ENCODE measurements at places on chromosomes 5 and 9.
A peak's percentile ranks its signal among the peaks of the same experiment; 100 is the strongest.

GRCh38 chr5:123223921-123224320, 134.9 kb downstream of the PRDM6 start:
- DNase-seq = no peak

DNA sequence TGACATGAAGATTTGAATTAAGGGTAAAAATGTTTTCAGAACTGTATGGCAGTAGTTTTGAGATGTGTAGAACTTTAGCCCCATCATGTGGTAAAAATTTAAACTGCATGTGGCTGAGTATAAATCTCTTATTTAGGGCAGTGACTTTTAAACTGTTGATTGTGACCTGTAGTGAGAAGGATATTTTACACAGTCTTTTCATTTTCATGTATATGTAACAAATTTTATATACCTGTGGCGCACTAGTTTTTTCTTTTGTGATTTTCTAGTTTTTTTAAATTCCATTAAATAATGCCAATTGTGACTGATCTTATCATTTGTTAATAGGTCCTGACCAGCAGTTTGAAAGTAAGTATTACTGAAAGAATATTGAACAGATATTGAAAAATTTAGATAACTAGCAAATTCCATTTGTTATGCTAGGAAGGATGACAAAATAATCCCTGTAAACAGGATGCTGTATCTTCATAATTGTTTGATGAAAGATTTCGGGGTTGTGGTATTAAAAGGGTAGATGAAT, 47.2 kb downstream of the GPBP1 start:
- peak; percentile 44 for DNase-seq

DNA sequence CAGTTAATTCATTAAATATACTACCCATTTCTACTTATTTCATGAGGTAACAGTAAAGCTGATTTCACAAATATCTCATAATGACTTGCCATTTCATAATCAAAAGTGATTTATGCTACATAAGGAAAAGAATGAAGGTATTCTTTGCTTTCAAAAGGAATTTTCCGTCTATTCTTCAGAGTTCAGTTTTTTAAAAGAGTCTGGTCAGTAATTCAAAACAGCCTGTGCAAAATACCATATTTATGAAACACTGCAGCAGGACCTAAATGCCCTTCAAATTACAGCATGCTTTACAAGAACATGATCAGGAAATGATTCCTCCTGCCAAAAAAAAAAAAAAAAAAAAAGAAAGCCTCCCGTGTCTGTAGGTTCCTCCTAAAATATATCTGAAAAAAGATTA, 154.7 kb downstream of the KIAA0825 start:
- DNase-seq = no peak

GRCh38 chr5:69305512-69305911, 27.1 kb downstream of the CCDC125 start:
- no peak for DNase-seq

GRCh38 chr9:137392232-137393007, 30.5 kb downstream of the EXD3 start:
- DNase-seq = no peak

GRCh38 chr9:37976714-37977477, 73.0 kb upstream of the SLC25A51 start:
- DNase-seq = no peak

DNA sequence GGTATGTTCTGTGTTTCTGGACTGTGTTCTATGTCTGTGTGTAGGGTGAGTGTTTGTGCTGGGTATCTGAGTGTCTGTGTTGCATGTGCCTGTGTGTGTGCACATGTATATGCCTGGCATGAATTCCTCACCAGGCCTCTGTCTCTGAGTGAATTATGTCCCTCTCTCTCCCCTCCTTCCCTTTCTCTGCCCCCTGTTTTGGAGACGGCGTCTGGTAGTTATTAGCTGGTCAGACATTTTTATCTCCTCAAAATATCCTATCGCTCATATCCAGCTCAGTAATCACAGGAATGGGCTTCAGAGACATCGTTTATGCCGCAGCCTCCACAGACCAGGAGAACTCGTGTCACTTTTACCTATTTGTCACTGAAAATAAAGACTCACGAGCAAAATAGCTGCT, 483.2 kb upstream of the BRINP1 start:
- DNase-seq = no peak

- DNase-seq = no peak
Observed at GRCh38 chr5:90438100-90438499, 28.5 kb upstream of the CETN3 start.

- no peak for DNase-seq
Observed at GRCh38 chr5:151093476-151093889, 12.6 kb upstream of the TNIP1 start.

DNA sequence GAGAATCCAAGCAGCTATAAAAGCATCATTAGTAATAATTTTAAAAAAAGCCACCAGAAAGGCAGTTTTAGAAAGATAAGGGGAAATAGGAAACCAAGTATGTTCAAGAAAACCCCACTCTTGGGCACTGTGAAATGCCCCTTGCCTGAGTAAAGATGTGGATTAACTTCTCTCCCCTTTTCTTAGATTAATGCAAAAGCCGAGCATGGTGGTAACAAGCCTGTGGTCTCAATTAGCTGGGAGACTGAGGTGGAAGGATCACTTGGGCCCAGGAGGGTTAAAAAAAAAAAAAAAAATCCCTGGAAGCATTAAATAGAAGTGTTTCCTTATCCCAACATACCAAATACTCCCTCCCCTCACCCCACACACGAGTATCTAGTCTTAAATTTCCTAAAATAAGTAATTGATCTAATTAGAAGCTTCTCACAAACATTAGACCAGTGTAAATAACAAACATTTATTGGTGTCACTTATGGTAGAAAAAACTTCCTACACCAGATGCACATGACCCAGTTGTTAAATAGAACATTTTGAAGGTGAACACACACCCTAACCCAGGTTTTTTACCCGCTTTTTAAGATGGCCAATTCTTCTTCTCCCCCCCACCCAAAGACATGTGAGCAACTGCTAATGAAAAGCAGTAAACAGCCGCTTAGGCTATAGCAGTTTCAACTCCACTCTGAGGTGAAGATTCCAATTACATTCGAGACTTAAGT, 5.2 kb downstream of the HSPA5 start:
- DNase-seq = no peak

DNA sequence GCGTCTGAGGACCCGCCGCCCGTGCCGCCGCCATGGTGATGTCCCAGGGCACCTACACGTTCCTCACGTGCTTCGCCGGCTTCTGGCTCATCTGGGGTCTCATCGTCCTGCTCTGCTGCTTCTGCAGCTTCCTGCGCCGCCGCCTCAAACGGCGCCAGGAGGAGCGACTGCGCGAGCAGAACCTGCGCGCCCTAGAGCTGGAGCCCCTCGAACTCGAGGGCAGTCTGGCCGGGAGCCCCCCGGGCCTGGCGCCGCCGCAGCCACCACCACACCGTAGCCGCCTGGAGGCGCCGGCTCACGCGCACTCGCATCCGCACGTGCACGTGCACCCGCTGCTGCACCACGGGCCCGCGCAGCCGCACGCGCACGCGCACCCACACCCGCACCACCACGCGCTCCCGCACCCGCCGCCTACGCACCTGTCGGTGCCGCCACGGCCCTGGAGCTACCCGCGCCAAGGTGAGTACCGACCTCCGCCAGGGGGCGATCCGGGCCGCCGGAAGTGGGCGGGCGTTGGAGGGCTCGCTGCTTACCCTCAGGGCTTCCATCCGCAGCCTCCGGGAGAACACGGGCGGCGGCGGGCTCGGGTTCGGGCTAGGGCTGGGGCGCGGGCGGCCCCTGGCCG, 8.5 kb downstream of the PRR7 start:
- peak; percentile 50 for DNase-seq
